ENCODE measurements at places on chromosomes 11 and 22.

DNA sequence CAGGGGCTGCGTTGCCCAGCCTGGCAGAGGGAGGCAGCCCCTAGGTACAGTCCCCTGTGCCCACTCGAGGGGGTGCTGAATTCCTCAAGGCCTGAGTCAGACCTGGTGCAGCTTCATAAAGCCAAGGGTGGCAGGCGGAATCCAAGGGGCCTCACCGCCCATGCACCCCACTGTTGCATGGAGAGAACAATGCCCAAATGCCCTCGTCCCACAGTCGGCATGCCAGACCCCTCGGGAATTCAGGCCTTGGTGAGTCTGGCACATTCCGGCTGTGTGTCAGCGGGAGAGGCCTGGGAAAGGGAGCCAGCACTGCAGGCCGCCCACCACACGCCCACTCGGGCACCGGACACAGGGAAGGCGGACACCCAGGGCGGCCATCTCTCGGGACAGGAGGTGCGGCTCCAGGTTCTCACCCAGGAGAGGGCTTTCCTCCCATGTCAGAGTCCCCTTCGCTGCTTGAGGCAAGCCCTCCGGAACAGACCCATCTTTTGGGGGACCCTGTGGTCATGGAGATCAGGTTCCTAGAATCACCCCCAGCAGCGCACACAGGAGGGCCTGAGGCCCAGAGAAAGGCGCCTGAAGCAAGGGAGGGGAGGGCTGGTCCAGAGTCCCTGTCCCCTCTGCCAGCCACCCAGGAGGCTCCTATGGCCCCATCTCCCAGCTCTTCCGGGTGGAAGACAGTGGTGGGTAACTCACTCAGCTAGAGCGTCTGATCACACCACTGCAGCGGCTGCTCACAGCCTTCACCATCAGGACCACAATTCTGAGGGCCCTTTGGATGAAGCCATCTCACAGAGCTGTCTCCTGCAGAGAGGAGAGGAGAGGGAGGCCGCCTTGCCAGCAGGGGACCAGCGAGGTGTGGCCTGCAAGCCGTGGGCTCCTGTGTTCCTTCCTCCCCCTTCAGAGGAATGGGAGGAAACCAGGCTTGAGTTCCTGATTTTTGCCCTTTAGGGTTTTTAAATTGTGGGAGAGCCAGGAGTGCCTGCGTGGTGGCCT lies 31.6 kb upstream of the KCNQ1OT1 start:
- DNase-seq: no peak

DNA sequence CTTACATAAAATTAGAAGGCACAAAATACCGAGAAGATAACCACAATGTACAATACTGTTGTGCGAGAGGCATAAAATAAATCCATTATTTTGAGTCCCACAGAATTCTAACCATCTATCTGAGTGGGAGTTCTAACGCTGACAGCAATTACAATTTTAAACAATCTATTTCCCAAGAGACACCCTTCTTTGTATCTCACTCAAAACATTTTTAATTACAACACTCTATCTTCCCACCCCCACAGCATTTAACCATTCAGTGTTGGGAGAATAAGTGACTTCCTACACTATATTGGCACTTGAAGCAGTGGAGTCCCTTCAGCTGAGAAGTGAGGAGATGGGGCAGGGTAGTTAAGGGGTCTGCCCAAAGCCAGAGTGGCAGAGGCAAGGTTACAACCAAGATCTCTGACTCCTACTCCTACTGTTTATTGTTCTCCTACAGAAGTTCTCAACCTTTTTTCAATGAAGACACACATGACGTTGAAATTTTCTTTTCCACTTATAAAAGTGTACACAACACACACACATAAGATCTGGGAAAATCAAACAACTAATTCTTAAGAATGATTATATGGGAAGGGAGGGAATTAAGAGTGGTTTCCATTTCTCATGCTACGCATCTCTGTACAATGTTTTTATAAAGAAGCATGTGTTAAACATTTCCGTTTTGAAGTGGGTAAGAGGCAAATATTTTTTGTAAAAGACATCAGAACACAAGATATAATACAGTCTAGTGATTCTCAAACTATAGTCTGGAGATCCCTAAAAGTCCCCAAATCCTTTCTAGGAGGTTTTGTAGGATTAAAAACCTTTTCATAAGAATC lies 10.9 kb downstream of the SLC25A17 start:
- DNase-seq: no peak

DNA sequence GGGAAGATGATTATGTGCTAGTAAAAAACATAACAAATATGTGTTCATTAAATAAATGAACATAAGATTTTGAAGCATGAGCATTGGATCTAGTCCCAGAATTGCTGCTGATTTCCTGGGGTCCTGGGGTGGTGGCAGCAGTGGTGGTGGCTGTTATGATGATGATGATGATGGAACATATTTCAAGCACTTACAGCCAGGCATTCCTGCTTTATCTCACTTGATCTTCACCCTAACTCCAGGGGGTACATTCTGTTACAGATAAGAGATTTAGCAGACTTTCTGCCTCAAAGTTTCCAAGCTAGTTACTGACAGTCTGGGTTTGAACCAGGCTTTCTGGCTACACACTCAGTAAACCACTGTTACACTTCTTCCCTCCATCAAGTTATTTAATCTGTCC lies 5.2 kb downstream of the TRAPPC4 start:
- no peak for DNase-seq

GRCh38 chr22:24290459-24290858 lies 19.8 kb downstream of the SPECC1L start:
- no peak for DNase-seq

DNA sequence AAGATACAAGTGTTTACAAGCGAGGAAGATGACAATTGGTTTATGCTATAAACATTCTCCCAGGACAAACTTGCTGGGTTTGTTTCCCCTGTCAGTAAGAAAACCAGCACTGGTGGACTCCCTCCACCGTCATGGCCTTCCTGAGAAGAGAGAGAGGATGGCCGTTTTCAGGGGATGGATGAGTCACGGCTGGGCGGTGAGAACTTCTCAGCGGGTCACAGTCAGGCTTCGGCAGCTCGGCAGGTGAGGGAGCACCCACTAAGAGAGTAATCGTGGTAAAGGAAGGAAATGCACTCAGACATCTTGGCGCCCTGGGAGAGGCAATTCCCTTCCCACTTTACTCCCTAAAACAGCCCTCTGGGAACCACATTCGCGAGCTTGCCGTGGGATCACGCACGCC lies 83.9 kb downstream of the NCAM1 start:
- no peak for DNase-seq

DNA sequence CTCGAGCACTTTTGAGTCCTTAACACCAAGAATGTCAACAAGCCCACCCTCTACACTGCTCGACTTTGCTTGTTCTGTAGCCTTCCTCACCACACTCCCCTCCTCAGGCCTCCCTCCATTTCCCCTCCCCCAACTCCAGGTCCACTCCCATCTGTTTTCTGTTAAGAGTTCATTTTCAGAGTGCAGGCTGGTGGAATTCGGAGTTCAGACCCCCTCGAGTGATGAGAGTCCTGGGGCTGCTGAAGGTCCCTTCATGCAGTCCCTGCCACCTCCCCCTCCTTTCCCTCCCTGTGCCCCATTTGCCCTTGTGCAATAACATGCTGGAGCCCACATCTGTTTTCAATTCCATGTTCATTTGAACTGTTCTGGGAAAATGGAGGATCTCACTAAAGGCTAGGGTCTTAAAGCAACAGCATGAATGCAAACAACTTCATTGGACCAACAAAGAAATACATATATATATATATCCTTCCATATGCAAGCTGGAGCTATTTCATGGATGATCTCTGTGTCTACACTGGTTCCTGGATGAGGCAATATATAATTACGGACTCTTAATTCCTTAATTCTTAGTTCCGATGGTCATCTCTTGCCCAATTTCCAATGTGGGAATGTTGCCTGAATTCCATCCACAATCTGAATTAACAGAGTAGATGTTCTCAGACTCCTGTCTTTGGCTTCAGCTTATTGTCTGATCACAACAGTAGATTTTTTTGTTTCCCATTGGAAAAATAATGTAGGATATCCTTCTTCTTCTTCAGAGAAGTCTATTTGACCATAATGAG lies 340.4 kb downstream of the ETS1 start:
- DNase-seq: no peak

GRCh38 chr11:88333862-88334261 lies 3.7 kb downstream of the CTSC start:
- no peak for DNase-seq

- no peak for DNase-seq
Measured at GRCh38 chr11:11876458-11876857, 34.7 kb downstream of the USP47 start.

Measured in activated T-cell treated with anti-CD3 and anti-CD28 coated beads for 4 hours (primary cell).